Common myeloid progenitor, CD34-positive (primary cell): ENCODE measurements at places on chromosomes 4 and X.
A peak's percentile ranks its signal among the peaks of the same experiment; 100 is the strongest.

GRCh38 chr4:15131551-15131950 is 129.3 kb downstream of the CPEB2 start:
- DNase-seq = no peak

DNA sequence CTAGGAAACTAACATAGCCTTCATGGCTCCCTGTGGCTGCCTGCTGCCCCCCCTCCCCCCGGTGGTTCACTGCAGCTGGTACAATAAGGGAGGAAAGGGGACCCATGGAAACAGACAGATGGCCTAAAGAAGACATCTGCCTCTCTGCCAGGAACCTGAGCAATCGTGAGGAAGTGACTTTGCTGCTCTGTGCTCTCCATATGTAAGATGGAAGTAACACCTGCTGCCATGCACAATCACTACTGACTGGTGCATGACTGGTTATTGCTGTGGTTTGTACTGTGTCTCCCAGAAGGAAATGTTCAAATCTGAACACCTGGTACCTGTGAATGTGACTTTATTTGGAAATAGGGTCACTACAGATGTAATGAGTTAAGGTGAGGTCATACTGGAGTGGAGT is 43.6 kb downstream of the CD99L2 start:
- no peak for DNase-seq

DNA sequence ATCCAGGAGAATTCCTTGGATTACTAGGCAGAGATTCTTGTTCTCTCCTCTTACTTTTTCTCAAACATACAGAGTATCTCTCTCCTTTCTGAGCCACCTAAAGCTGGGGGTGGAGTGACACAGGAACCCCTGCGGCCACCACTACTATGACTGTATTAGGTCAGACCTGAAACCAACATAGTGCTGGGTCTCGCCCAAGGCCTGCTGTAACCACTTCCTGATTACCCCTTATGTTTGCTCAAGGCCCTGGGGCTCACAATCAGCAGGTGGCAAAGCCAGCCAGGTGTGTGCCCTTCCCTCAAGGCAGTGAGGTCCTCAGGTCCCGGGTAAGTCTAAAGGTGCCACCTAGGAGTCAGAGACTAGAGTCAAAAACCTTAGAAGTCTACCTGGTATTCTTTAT is 166.4 kb downstream of the PARM1 start:
- DNase-seq = no peak

DNA sequence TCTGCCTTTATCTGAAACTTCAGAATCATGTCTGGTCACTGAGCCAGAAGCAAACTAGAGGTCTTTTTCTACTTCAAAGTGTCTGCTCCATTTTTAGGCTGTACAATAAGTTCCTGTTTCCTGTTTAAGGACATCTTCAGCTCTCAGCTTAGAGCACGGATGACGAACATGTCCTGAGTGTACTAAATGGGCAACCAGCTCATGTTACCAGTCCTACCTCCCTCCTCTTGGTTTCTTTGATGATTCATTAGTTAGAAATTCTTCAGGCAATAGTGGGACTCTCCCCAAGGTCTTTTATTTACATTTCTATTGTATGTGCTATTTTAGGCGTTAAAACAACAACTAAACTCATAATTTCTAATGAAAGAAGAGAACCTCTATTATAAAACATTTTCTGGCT is 58.0 kb downstream of the ENPEP start:
- DNase-seq = no peak

- no peak for DNase-seq
Observed at GRCh38 chr4:185468999-185469398, 2.5 kb downstream of the CCDC110 start.

DNA sequence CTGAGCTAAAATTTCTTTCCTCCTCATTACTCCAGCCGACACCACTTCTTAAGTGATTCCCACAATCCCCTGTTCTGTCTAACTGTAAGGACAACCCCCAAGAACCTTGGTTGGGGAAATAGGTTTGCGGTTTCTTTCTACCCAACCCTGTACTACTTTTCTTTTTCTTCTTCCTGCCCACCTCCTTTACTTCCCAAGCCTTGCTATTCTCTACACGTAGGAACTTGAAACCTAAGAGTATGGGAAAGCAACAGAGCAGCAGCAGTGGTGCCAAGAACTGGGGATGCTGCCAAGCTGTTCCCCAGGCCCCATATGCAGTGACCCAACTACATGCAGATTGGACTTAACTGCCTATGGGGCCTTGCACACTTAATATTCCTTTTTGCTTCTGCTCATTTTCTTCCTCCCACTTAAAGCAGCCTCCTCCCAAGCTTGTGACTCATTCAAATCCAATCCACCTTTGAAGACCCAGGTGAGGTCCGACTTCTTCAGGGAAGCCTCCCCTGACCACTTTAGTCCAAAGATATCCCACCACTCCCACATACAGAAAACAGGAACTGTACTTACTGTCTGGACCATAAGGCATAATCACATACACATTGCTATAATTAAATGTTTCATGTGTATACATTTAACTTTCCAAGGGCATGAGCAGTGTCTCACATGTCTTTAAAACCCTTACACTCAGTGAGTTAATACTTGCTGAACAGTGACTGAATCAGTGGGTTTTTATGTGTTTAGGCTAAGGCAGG is 1.7 kb downstream of the FAM120C start:
- no peak for DNase-seq

DNA sequence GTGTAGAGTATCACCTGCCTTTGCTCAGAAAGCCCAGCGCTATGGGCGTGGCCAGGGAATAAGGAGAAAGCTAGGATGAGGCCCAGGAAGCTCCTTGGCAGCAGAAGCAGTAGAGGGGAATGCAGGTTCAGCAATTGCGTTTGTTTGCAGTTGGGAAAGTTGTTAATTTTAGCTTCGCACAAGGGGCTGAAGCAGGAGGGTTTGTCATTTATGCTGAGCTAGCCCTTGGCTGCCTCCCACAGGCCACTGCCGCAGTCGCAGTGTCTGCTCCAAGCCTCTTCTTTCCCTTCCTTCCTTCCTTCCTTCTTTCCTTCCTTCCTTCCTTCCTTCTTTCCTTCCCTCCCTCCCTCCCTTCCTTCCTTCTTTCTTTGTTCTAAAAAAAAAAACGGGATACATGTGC is 21.5 kb downstream of the FRMPD3 start:
- DNase-seq = no peak

GRCh38 chrX:80807606-80807991 is 2.1 kb downstream of the BRWD3 start:
- no peak for DNase-seq

- no peak for DNase-seq
Observed at GRCh38 chr4:45693746-45694145, 430.1 kb downstream of the GABRG1 start.

DNA sequence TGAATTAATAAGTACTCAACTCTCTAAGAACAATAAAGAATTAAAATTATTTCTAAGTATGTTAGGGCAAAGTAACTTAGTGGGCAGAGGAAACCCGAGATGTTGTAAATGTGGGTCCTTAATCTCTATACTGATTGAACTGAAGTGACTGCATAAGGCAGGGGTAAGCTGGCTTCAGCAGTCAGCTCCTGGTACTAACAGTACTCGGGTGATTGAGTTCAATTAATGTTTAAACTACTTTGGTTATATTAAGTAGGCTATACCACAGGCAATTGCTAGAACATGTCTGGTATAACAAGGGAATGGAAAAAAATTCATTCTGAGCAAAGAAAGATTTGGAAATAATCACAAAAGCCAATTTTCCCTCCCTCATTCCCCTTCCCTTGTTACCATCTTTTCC is 90.7 kb downstream of the LNX1 start:
- no peak for DNase-seq

GRCh38 chr4:140195806-140196205 is 41.8 kb upstream of the MAML3 start:
- DNase-seq = no peak

DNA sequence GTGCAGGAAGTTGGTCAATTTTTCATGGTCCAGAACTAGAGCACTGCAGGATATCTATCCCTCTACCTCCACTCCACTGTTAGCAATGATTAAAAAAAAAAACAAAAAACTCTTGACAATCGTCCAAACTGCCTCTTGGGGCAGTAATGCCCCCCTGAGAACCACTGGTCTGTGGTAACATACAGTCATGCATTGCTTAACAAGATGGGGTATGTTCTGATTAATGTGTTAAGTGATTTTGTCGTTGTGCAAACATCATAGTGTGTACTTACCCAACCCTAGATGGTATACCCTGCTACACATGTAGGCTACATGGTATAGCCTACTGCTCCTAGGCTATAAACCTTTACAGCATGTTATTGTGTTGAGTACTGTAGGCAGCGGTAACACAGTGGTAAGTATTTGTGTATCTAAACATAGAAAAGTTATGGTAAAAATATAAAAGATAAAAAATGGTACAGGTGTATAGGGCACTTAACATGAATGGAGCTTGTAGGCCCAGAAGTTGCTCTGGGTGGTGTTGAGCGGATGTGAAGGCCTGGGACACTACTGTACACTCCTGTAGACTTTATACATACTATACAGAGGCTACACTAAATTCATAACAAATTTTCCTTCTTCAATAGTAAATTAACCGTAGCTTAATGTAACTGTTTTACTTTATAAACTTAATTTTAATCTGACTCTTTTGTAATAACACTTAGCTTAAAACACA is 34.1 kb downstream of the ART3 start:
- DNase-seq = peak; percentile 46

- DNase-seq = no peak
Observed at GRCh38 chr4:112152521-112152920, 7.3 kb downstream of the FAM241A start.

DNA sequence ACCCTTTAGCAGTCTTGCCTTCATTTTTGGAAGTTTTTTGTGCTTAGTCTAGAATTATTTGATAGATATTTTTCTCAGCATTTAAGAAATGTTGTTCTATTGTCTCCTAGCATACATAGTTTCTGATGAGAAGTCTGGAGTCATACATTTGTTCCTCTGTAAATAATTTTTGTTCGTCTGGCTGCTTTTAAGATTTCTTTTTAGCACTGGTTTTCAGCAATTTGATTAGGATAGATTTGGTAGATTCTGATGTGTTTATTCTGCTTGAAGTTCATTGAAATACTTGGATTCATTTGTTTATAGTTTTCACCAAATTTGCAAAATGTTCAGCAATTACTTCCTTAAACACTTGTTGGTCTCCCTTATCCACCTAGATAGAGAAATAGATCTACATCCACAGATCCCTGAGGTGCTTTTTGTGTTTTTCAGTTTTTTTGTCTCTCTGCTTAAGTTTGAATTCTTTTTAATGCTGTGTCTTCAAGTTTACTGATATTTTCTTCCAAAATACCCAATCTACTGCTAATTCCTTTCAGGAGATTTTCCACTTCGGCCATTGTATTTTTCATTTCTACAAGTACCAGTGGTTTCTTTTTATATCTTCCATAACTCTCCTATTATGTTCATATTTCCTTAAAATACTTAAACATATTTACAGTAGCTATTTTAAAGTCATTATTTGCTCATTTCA is 64.9 kb downstream of the ABLIM2 start:
- peak; percentile 6 for DNase-seq

- no peak for DNase-seq
Observed at GRCh38 chr4:17323554-17324385, 188.1 kb downstream of the QDPR start.

DNA sequence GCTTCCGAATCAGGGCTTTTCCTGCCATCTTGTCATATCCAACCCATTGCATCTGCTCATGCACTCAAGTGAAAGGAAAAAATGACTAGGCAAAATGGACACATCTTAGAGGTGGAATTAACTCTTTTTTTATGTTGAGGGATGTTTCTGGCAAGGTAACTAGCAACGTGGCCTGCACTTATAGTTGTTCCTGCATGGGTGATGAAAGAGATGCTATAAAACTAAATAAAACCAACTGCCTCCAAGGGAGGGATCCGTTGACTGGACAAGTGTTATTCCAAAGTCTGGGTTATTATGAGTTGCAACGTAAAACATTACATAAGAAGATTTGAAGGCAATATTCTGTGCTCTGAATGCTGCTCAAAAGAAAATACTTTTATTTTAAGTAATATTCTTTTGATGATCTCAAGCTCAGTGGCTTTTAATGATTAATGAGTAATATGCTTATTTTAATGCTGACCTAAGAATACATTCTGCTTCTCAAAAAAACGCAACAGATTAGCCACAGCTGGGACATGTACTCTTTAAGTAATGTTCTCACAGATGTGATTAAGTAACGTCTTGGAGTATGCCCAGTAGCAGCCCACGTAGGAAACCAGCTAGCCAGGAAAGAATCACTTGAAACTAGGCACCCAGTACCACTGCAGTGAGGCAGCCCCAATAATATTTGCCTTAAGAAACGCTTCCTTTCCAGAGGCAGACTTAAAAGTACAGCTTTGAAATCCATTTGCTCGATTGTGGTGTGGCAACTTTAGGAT is 27.4 kb downstream of the KLF3 start:
- no peak for DNase-seq

- DNase-seq = no peak
Observed at GRCh38 chr4:24917076-24917856, 4.4 kb upstream of the CCDC149 start.

DNA sequence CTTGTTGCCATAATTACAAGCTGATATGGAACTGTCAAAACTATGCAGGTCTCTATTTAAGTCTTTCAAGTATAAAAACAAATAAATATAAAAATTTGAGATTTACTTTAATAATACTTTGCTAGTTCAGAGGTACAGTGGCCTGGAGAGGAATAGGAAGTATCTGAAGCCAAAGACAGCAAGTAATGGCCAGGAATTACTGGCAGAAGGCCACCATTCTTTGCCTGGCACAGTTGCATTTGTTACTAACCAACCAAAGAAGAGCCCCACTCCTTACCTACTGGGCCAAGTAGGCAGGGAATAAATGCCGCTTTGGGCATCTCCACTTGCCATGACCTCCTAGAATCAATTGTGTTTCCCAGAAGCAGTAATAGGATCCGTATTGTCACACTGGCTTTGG is 13.8 kb upstream of the ADAMTS3 start:
- no peak for DNase-seq

GRCh38 chrX:66919280-66919832 is 280.5 kb upstream of the EDA2R start:
- DNase-seq = no peak

GRCh38 chr4:5747738-5748375 is 36.9 kb downstream of the EVC start:
- DNase-seq = no peak

GRCh38 chr4:1255151-1255550 is 6.2 kb upstream of the CTBP1 start:
- no peak for DNase-seq

GRCh38 chr4:124685851-124686250 is 26.7 kb downstream of the ANKRD50 start:
- no peak for DNase-seq

DNA sequence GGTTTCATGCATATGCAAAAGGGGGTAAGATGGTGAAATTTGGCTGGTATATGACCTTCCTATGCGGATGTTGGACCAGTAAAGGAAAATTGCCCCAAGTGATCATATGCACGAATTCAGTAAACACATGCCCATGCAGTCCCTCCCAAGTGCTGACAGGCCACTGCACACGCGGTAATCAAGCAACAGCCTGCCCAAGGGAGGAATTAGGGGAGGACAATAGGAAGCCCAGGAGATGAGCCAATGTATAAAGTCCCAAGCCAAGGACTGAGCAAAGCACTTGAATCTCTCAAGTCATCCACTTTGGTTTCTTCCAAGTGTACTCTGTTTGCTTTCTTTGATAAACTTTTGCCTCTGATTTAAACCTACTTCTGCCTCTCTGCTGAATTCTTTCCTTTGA is 21.1 kb downstream of the MAGEB16 start:
- no peak for DNase-seq

GRCh38 chr4:82868572-82868971 is 22.4 kb downstream of the SEC31A start:
- DNase-seq = no peak
